Adipocyte (in vitro differentiated cells): ENCODE measurements at places on chromosomes 2 and 18.

DNA sequence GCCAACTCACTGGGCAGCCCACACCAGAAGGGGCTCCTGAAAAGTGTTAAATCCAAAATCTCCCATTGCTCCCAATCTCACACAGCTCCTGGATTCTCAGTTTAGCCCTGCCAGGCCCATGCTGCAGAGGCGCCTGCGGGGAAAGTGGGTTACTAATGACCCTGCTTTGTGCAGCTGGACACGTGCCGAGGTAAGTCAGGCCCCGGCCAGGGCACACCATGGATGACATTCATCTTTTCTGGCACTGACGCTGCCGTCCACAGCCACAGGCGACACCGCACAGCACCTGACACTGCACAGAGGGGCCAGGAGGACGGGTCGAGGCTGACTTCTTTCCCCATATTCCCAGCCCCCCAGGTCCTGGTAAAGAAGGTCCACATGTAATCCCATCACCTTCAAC is 193.5 kb downstream of the EIPR1 start:
- no peak for DNase-seq

GRCh38 chr2:118728984-118729383 is 118.5 kb downstream of the EN1 start:
- no peak for DNase-seq

DNA sequence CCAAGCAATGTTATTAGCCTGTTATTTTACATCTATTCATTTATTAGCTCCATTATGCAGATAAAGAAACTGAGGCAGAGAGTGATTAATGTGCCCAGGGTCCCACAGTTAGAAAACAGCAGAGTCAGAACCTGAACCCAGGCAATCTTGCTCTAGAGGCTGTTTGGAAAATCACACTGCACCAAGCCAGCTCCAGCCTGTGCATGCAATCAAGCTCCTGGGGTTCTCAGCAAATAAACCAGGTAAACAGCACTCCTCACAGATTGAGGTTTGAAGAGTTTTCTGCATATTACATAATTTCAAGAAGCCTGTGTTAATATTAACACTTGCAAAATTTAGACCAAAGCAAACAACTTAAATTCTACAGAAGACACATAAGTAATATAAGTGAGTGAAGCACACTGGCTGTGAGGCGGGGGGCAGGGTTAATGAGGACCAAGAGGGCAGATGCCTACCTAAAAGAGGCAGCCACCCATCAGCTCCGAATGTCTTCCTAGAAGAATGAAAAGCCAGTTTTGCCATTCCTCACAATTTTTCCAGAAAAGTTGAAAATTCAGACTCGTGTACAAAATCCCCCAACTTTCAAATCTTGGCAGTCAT is 35.4 kb downstream of the CACNB4 start:
- no peak for DNase-seq

GRCh38 chr2:197904446-197904845 is 100.1 kb downstream of the PLCL1 start:
- DNase-seq: no peak

DNA sequence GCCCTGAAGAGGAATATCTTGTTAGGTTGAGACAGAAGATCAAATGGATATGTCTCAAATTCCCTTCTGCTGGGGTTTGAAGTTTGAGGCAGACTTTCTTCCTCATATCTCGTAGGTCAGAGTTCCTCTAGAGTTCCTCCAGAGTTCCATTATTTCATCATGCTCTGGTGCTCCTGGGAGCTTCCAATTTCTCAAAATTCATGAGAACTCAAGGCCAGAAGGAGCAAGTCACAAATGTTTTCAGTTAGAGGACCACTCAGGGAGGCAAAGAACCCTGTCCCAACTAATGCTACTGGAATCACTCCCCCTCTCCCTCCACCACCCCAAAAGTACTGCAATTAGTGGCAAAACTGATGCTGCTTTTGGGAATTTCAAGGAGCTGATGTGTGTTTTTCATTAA is 115.7 kb upstream of the RBMS1 start:
- DNase-seq: peak; percentile 69

- DNase-seq: no peak
Measured at GRCh38 chr2:10229462-10230099, 73.1 kb upstream of the HPCAL1 start.

DNA sequence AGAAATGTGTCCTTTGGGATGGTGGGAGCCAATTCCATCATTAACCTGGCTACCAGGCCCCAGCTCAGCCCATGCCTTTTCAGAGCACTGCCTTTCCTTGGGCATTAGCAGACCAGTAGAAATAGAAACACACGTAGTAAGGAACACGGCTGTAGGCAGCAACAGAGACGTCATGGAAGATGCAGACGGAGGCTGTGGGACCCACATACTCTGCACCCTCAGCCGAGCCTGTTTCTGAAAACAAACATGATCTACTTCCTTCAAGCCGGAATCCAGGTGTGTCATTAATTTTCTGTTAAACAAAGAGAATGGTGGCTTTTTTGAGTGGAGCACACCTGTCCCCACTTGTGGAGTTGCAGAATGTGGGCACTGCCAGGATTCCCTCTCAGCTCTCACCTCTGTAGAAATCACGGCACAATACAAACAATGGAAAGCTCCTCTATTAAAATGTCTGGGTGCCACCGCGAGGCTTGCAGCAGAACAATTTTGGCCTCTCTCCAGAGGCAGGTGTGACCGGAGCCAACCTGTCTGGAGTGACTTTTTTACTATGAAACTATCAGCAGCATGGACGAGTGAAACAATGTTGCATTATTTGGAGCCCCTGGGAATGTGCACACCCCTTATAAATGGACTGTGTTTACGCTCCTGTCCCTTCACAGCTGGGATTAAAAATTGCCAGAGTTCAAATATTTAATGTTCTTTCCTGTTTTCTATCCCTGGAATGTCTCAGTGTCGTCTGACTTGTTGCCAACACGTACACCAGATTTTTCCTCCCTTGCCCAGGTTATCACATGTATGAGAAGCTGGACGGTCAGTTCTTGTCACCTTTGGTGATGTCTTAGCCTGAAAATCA is 31.7 kb downstream of the SPP2 start:
- DNase-seq: no peak

DNA sequence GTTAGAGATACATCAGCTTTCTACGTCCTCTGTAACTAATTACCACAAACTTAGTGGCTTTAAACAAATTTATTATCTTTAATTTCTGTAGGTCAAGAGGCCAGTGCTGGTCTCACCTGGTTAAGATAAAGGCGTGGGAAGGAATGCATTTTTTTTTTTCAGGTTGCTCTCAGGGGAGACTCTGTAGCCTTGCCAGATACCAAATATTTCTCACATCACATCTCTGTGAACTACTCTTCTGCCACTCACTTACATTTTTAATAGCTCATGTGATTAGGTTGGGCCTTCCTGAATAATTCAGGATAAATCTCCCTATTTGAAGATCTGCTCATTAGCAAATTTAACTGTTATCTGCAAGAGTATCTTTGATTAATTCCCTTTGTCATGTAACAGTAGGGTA is 214.6 kb downstream of the CBLN2 start:
- DNase-seq: no peak

GRCh38 chr18:79524181-79525078 is 128.7 kb downstream of the NFATC1 start:
- no peak for DNase-seq

DNA sequence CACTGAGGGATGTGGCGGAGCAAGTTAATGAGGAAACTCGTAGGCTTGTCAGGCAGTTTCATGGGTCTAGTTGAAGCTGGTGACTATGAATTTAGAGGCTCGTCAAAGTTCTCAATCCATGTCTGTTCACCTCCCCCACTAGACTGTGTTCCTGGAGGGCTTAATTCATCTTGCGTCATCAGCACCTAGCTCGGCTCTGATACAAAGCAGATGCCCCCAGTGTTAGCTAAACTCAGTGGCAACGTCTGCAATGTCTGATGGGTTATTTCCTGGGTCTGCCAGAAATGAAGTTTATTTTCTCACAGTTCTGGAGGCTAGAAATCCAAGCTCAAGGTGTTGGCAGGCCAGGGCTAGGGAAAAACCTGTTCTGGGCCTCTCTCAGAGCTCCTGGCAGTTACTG is 140.6 kb downstream of the PID1 start:
- peak; percentile 44 for DNase-seq

GRCh38 chr2:83368916-83369315 is 1090.2 kb downstream of the SUCLG1 start:
- peak; percentile 74 for DNase-seq

DNA sequence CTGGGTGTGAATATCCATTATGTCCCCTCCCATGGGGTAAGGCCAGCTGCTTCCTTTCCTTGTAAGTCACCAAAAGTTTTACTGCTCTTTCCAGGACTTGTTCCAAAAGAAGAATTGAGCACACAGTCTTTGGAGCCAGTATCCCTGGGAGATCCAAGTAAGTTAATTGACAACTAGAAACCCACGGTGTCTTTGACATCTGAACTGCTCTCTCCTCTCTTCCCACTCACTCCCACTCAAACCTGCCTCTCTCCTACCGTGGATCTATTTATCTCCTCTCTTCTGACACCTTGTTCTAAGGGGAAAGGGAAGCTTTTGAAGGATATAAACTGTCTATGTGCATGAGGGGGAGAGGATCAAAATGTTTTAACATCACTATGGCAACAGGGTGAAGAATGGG is 86.7 kb downstream of the VIT start:
- DNase-seq: no peak

DNA sequence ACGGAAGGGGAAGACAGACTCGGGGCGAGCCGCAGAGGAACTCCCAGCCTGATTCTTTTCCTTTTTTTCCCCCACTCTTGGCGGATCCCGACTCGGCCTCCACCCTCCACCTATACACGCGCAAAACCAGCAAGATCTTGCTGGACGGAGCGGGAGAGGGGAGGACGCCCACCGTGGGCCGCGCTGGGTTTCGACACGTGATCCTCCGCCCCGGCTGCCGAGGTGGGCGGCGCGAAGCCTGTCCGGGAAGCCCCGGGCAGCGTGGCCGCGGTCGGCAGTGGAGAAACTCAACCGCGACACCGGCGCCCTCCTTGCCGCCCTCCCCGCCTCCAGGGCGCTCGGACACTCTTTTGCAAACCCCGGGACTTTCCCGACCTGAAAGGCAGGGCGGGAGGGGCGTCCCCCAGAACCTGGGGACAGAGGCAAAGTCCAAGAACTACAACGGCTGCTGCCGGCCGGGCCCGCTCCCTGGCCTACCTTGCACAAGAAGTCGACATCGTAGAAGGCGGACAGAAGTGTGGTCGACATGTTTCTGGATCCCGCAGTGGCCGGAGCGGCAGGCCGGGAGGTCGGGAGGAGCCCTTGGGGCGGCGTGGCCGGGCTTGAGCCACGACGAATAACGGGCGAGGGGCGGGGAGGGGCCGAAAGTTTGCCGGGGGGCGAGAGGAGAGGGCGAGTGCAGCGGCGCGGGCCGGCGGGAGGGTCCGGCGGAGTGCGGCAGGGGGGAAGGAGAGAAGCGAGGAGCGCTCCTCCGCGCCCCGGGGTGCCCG is 433 bp downstream of the ZFP36L2 start:
- DNase-seq: peak; percentile 78

GRCh38 chr2:181887045-181887444 is 4.5 kb upstream of the ITPRID2 start:
- DNase-seq: no peak

GRCh38 chr2:172928756-172929155 is 146.9 kb upstream of the MAP3K20 start:
- DNase-seq: peak; percentile 61

GRCh38 chr2:226905718-226906117 is 69.9 kb downstream of the RHBDD1 start:
- DNase-seq: no peak

DNA sequence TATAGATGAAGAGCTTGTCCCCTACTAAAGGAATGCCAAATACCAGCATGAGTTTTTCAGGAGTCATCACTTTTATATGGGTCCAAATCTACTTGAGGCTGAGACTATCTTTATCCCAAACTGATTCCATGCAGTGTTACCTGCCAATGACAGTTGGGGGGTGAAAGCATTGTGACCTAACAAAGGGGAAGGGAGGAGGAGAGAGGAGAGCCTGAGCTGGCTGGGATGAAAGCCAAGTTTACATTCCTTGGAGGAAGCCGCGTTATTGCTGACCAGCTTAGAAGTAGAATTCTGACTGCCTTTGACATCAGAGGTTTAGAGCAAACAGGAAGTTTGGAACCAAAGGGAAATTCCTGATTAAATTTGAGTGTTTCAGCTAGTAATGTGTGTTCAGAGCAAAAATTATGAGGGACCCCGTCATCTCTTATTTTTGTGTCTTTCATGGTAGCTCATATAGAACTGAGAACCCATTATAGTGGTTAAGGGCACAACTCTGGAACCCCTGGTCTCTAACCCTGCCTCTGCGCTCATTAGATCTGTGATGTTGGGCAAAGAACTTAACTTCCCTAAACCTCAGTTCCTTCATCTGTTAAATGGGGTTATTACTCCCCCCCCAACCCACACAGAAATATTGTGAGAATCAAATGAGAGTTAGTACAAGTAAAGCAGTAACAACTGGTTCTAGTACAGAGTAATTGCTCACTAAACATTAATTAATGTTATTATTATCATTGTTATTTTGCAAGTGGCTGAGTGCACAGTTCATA is 199.3 kb upstream of the EPAS1 start:
- DNase-seq: peak; percentile 97

GRCh38 chr2:43185146-43185545 is 41.3 kb downstream of the ZFP36L2 start:
- DNase-seq: no peak

DNA sequence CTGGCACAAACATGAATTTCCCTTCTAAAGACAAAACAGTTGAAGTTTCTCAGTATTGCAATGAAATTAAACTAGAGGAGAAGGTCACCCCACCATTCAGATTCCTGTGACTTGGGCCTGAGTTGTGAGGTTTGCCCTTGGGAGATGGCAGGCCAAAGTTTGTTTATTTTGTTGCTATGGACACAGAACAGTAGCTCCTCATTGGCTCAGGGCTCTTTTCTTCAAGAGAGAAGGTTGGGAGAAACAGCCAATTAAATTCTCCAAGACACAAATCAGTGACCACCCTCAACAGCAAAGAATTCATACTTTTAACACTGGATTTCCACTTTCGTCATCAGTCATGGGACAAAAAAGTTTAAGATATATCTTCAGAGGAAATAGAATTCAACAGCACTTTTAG is at the start of gene FLACC1:
Gene FLACC1 (minus strand): TSS at position 125 of the 400 bp plus-strand sequence. CDS start 5,941 bp downstream, outside the sequence.
- DNase-seq: peak; percentile 77

DNA sequence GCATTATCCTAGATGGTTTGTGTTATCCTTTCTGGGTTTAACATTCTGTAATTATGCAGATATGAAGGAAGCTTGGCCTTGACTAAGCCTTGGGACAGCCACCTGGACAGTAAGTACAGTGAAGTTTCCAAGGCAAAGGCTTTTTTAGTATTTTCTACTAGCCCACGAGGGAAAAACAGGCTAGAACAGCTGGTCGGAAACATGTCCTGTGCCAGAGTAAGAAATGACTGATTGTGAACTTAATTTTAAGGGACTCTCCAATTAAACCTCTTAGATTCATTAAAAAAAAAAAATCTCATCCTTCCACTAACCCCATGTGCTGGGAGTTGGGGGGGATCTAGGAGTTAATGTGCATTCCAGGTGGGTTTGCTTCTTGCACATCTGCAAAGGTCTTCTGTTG is 720.8 kb downstream of the SLC4A3 start:
- no peak for DNase-seq

- no peak for DNase-seq
Measured at GRCh38 chr2:43488737-43489136, 107.1 kb downstream of the THADA start.

DNA sequence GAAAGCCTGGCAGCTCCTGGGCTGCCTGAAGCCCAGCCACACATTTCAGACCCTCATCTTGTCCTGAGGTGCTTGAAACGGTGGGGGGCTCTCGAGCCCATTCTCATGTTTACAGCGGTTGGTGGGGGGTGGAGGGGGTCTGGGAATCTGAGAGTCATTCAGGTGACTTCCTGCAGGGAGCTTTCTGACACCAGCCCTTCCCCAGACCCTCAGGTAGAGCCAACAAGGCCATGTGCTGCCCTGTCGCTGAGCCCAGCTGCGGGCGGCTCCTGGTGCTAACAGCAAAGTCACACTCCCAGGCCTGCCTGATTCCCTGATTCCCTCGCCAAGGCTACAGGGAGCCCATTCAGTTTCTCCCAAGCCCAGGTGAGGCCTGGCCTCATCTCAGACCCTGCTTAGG is 324.9 kb upstream of the MEX3C start:
- no peak for DNase-seq
